Eye (tissue), 1 donor: ENCODE measurements at places on chromosomes 11 and 22.

DNA sequence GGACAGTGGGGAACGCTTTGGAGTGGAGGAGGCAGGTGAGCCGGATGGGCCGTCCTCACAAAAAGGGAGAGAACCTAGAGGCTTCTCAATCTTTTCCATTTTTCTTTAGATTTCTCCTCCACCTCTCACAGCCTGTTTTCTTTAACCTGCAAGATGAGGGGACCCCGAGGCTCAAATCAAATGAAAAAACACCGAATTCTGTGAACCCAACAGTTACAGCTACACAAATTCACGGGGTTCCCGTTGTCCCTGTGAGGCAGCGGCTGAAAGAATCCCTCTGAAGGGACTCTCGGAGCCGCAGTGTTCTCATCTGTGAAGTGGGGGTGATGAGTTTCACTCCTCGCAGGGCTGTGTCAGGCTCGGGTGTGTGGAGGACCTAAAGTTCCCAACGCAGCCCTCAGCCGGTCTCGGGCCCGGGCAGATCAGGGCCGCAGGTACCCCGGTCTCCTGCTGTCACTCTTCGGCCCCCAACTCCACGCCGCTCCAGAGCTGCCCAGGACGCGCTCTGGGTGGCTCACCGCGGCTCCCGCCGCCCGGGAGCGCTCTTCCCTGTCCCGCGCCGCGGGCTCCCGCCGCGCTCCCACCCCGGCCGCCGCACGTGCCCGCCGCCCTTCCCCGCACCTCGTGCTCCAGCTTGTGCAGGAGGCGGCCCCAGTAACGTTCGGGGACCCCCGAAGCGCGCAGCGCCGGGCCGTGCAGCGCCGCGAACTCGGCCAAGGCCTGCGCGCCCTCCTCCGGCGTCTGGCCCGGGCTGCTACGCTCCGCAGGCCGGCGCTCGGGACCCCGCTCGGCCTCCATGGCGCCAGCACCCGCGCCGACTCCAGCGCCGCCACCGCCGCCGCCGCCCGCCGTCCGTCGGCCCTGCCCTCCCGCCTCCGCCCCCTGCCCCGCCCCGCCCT lies at the start of gene TTLL12:
Gene TTLL12 (minus strand): TSS at position 863 of the 899 bp plus-strand sequence. CDS start 65 bp downstream, at position 798.
- DNase-seq = peak; percentile 79

DNA sequence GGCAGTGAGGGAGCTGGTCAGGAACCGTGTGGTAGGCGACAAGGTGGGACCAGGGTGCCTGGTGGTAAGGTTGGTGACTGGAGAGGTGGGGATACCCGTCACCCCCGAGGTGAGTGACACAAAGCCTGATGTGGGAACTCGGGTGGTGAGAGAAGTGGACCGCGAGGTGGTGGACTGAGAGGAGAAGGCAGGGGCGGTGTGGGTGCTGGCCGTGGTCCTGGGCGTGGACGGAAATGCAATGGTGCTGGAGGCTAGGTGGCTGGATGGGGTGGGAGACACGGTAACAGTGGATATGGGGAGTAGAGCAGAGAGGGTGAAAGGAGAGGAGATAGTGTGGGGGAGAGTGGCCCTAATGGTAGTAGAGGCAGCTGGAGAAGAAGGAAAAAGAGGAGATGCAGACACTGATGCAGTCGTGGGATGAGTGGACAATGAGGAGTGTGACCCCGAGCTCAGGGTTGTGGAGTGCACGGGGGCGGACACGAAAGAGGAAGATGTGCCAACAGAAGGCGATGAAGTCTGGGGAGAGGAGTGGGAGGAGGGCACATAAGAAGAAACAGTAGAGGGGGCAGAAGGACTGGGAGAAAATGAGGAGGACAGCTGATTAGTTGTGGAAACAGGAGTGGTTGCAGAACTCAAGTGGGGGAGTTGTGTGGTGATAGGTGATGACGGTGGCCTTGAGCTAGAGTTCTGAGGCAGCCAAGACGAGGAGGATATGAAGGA lies 20.5 kb downstream of the MUC6 start:
- no peak for DNase-seq

DNA sequence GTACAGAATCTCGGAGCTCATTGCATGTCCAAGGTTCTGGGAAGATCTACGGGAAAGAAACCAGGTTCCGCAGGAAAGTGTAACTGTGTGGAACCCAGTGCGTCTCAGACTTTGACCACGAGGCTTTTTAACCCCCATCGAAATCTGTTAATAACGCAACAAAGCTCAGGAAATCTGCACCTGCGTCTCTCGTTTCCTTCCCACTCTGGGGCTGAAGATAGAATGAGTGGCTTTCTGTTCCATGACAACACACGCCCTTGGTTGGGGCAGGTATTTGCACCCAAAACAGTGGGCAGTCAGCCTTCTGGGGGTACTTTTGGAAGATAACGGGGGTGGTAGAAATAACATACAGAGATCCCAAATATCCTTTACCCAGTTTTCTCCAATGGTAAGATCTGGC lies 38.5 kb downstream of the ISX start:
- no peak for DNase-seq

GRCh38 chr11:5289696-5290095 lies 12.1 kb downstream of the OR51B4 start:
- no peak for DNase-seq

GRCh38 chr11:59668188-59668949 lies 468 bp downstream of the PATL1 start:
- DNase-seq = no peak

GRCh38 chr11:121586750-121587149 lies 134.0 kb upstream of the SORL1-AS1 start:
- no peak for DNase-seq

GRCh38 chr11:32890843-32891656 lies 1.6 kb upstream of the QSER1 start:
- peak; percentile 40 for DNase-seq

- no peak for DNase-seq
Observed at GRCh38 chr11:66823700-66824099, 19.5 kb upstream of the RCE1 start.

DNA sequence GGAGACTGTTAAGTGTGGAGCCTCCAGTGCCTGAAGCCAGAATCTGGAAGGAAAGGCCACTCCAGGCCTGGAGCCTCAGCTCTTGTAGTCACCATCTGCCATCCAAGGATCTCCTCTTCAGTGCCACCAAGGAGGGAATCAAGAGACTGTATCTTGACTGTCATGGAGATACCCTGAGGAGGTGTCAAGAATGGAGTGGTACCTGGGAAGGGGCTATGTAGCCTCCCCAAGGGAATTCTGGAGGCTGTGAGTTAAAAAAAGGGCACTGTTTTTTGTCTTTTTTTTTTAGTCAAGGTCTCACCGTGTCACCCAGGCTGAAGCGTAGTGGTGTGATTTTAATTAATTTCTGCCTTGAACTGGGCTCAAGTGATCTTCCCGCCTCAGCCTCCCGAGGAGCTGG lies 3.2 kb upstream of the C22orf15 start:
- DNase-seq = no peak

DNA sequence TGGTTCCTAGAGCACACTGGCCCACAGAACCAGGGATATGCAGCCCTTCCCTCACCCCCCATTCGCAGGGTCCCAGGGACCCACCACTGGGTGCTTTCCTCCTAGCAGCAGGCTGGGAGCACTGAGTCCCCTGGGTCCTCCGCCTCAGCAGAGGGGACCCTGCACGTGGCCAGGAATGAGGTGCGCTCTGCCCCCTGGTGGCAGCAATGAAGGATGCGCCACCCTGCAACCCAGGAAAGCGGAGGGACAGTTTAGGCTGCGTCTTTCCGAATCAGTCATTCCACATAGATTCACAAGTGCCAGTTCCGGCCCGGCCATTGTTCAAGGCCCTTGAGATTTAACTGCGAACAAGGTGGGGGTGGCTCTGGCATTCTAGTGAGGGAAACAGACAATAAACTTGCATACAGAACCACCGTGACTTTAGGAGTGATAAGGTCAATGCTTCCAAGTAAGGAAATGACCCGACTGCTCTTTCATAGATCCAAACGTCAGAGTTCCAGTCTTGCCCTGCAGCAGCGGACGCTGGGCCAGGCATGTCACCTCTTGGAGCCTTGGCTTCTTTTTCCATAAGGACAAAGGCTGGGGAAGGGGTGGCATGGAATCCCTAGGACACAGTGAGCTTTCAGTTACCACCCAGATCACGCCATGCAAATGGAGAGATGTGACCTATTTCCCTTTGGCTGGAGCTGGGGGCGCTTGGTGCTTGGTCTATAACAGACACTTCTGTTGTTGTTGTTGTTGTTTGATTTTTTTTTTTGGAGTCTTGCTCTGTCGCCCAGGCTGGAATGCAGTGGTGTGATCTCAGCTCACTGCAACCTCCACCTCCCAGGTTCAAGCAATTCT lies 7.7 kb downstream of the RIN1 start:
- peak; percentile 94 for DNase-seq

DNA sequence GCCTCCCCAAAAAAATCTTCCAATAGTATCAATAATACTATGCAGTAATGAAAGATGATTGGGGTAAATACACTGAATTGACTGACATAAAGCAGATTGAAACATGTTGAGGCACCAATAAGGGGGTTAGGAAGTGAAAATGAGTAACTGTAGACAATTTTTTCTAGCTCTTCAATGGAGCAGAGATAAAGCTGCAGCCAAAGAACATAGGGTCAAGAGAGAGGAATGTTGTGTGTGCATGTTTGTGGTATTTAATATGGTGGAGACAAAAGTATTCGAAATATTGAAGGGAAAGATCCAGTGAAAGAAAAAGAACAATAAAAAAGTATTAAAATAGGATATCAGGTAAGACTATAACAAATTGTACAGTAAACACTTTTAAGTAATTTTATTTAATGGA lies 450.0 kb upstream of the CCDC179 start:
- no peak for DNase-seq

GRCh38 chr11:66361502-66361941 lies 10.0 kb downstream of the SLC29A2 start:
- no peak for DNase-seq

DNA sequence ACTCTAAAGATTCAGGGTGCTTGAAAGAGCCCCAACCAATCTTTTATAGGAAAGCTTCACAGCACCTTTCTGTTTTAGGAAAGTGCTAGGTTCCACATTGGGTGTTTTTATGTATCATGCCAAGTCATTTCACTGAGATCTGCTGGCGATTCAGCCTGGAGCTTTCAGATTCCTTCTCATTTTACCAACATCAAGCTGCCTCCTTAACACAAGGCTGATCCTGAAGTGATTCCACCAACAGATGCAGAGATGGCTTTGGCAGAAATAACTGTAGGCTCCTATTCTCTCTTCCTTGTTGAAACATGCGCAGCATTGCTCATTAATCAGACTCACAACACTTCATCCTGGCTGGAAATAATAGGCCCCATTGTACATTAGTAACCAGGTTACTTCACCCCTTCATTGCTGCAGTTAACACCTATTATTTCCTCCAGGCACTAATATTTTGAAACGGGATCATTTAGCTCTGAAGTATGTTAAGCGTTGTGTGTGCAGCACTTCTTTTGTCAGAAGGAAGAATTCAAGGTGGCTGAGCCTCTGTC lies 89.0 kb downstream of the OPCML start:
- no peak for DNase-seq

GRCh38 chr22:24087071-24087795 lies 76.1 kb downstream of the CABIN1 start:
- no peak for DNase-seq

GRCh38 chr11:66188580-66188979 lies 79.9 kb upstream of the RAB1B start:
- DNase-seq = no peak

DNA sequence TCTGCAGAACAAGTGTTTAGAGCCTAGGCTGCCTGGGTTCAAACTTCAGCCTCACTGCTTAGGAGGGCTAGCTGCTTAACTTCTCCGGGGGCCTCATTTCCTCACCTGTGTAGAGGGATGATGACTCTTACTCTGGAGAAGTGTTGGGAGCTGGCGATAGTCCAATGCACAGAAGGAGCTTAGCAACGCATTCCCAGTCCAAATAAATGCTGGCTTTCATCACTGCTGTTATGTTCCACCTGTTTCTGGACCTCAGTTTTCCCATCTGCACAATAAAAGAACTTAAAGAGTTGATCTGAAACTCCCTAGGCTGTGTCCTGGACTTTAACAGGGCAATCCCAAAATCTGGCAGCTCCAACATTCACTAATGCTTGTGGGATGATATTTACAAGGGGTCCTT lies 337.8 kb downstream of the MIAT start:
- peak; percentile 17 for DNase-seq
